Mesenchymal stem cell (in vitro differentiated cells and primary cell): ENCODE measurements at places on chromosomes 2 and 18.

DNA sequence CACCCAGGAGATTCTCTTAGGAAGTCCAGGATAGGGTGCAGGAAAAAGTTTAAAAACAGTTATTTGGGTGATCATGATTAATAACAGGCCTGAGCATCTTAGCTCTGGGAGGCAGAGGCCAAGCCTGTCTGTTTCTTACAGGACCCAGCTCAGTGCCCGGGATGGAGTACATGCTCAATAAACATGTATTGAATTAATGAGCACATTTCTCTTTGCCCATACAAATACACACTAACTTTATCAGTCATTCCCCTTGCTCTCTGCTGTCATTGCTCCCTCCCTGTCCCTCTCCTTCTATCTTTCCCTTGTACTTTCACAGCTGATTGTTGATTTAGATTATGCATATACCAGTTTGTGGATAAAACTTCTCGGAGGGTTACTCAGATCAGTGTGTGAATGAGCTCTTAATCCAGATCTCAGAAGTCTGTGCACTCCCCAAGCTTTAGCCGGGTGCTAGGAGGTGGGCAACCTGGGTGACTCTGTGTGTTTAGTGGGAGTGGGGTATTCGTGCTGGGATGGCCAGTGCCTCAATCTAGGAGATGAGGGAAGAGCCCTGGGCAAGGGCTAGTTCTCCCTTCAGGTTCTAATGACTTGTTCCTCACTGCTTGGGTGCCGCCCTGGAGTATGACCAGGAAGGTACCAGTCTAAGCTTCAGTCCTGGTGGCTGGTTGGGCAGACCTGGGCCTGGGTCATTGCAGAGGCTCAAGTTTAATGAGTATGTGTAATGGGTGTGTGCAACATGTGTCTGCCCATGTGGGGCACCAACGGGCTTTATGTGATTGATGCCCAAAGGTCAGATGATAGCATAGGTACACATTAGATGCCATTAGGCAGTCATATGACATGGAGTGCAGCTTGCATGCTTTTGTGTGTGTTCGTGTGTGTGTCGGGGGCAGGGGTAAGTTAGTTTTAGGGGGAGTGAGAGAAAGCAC, 10.6 kb downstream of the EMX1 start:
- no peak for DNase-seq

DNA sequence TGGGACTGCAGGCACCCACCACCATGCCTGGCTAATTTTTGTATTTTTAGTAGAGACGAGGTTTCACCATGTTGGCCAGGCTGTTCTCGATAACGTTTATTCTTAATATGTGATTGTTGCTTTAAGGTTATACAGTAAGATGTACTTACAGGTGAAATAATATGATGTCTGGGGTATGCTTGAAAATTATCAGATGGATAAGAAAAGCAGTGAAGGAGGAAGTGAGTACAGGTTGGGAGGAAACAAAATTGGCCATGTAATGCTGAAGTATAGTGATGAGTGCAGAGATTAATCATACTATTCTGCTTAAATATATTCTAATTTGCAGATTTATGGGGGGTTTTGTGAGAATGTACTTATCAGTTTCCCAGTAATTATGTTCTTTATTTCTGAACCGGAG, 3.0 kb downstream of the GCC2 start:
- DNase-seq: no peak

DNA sequence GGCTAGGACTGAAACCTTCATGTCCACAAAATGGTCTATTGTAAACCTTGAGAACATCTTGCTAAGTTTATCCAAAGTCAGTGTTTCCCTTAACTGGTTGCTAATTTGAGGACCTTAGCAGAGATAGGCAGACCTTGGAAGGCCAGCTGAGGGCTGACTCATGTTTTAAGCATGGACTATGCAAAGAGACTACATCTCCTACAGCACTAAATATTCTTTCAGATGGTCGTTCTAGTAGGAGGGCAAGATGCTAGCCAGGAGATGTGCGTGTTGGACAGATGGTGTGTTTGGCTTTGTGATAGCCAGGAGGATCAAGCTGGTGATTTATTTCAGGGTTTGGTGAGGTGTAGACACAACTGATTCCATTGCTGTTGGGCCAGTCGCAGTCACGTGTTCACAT, 75.8 kb downstream of the NRP2 start:
- DNase-seq: peak; percentile 90

DNA sequence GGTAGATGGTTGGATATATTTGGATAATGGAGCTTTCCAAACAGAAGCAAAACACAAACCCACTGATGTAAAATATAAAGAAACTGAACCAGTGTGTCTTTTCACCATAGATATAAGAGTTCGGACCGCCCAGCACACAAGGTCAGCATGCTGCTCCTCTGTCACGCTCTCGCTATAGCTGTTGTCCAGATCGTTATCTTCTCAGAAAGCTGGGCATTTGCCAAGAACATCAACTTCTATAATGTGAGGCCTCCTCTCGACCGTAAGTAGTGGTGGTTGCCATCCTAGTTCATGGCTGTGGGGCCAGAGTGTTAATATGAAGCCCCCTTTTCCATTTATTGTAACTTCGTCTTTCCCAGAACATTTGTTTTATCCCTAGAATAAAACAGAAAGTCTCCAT, 125.2 kb upstream of the LYPD6 start:
- no peak for DNase-seq

GRCh38 chr2:69305712-69306392, 81.2 kb downstream of the GFPT1 start:
- DNase-seq: no peak

- DNase-seq: peak; percentile 39
Measured at GRCh38 chr2:72562451-72563153, 263.2 kb downstream of the EXOC6B start.

- DNase-seq: no peak
Measured at GRCh38 chr2:241760301-241760771, 16.3 kb upstream of the GAL3ST2 start.

GRCh38 chr2:7725171-7725849, 808.1 kb downstream of the RNF144A start:
- peak; percentile 9 for DNase-seq

DNA sequence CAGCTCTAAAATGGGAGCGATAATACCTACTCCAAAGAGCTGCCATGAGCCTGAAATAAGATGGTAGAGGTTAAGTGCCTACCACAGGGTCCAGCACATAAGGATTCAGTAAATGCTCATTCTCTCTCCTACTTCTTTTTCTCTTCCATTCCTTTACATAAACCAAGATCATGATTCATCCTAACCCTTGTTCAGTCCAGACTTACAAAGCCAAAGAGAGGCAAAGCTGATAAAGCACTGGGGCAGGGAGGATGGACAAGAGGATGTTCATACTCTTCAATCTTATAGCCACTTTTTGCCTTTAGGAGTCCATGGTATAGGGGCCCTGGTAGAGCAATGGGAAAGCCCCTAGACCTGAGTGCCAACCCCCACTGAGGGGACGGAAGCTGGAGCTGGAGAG, 75.6 kb upstream of the PKDCC start:
- no peak for DNase-seq

GRCh38 chr18:35110554-35111485, 69.6 kb downstream of the MAPRE2 start:
- DNase-seq: no peak

DNA sequence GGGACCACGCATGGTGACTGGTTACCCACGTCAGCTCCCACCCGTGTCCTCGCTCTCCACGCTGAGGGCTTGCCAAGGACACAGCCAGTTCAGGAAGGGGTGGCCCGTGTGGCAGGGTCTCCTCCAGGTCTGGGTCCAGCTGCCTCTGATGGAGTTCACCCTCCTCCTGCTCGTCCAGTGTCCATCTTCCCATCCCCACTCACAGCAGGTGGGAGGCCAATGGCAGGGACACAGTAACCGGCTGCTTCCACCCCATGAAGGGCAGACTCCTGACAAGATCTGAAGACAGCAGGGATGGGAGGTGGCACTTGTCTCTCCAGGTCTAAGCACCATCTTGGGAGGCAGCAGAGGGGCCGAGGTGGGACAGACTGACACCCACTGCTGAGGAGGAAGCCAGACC, 106.4 kb downstream of the NDUFA10 start:
- no peak for DNase-seq

DNA sequence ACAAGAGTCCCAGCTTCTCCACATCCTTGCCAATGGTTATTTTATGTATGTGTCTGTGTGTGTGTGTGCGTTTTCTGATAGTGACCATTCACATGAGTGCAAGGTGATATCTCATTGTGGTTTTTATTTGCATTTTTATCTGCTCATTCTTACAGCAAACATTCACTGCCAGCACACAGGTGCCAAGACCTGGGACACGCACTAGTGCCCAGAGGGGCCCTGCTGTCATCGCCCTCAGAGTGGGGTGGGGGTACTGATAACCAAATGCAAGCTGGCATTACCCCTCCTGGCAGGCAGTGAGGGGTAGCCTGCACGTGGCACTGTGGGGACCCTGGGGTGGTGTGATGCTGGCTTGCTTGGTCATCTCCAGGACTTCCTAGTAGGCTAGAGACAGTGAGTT, 285.4 kb downstream of the LPIN1 start:
- DNase-seq: no peak

DNA sequence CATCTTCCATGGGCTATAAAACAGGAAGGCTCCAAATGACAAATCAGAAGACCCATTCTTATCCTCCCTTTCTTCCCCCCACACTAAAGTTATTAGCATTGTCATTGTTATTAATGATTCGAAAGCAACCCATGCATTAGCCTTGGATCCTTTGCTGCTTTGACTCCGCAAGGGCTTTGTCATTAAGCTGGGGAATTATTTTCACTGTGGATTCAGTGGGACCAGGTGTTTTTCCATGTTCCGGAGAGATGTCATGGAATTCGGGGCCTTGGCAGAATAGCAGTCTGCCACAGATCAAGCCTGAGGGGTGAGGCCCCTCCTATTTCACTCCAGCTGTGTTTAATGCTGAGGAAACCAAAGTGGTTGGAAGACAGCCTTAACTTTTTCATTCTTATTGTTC, 357.1 kb downstream of the EN1 start:
- DNase-seq: no peak

GRCh38 chr18:74370115-74370514, 54.5 kb downstream of the C18orf63 start:
- DNase-seq: no peak

GRCh38 chr18:32770666-32771168, 2.1 kb downstream of the KLHL14 start:
- DNase-seq: no peak

- DNase-seq: peak; percentile 37
Measured at GRCh38 chr2:75600461-75601011, 39.8 kb upstream of the EVA1A start.

DNA sequence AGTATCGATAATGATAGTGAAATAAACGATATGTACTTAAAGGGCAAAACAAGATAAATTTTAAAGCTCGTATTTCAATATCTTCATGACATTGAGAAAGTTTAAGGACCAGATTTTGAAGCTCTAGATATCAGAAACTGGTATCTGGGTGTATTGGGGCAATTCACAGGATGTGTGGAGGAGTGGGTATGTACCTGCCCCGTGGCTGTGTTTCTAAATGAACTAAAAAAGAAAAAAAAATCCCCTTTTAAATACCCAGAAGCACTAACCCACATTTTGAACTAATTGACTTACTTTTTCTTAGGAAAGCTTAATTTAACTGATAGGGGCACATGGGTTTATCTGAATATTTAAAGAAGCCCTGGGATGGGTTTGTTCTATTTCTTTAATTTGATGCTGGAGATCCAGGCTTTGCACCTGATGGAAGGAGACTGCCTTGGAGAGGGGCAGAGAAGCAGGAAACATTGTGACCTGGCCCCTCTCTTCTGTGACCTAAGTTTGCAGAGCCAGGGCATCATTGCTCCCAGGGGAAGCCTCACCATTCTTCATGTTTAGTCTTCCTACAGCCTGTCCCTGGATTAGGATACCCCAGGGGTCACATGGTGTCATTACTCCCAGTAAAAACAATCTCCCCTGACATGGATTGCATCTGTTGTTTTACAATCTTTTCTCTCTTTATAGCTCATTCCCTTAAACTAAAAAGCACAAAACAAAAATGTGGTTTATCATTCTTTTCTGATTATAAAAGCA, 7.6 kb upstream of the KCTD1 start:
- DNase-seq: no peak

- no peak for DNase-seq
Measured at GRCh38 chr2:143117225-143117624, 12.0 kb upstream of the ARHGAP15 start.

GRCh38 chr2:16716944-16717343, 51.3 kb upstream of the CYRIA start:
- DNase-seq: no peak

GRCh38 chr2:28979041-28979440, 2.1 kb upstream of the TOGARAM2 start:
- no peak for DNase-seq

- no peak for DNase-seq
Measured at GRCh38 chr2:60353406-60353800, 200.1 kb downstream of the BCL11A start.

DNA sequence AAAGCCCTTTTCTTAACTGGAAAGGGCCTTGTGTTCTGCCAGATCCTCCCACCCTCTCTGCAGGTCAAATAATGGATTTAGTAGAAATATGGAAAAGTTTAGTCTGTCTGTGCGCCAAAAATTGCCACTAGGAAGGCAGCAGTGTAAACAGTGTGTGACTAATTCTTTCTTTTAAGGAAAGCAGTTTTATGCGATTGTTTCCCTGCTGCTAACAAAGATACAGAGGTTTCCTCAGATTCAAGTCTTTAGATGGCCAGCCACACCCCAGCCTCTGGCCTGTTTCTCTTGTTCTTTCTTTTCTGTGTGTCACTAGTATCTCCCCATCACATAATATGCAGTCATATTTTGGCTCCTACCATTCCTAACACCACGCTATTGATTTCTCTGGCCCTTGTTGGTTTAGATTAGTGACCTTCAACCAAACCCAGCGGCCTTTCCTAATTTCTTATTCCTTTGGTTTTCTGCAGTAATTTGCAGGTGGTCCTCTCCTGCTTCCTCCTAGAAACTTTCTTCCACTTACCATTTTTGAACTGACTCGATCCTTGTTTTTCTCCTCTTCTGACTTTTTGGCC, 157.4 kb downstream of the LTBP1 start:
- DNase-seq: peak; percentile 74
